ENCODE measurements at places on chromosomes 11 and 22.
A peak's percentile ranks its signal among the peaks of the same experiment; 100 is the strongest.

GRCh38 chr11:26830218-26830617 is 108.4 kb upstream of the SLC5A12 start:
- DNase-seq = no peak

DNA sequence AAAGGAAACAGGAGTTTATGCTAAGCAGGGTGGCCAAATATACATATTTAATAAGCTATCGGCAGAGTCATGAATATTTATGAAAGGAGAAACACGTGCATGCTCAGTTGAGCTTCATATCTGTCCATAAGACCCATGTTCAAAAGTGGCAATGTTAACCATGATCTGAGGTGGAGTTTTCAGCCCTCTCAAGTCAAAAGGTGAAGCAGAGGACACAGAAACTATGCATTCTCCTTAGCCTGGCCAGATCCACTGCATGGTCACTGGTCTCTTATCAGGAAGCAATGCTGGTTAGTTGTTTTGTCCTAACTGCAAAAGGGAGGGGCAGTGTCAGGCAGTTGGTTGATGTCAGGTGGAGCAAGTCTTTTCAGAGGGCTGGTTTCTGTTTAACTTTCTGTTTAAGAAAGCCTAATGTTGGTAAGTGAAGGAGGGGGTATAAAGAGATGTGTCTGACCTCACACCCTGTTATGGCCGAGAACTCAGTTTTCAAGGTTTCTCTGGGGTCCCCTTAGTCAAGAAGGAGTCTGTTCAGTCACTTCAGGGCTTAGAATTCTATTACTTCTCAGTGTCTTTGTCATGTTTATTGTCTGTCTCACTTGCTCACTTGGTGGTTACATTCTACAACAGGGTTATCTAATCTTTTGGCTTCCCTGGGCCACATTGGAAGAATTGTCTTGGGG is 5.5 kb upstream of the SELENOH start:
- peak; percentile 43 for DNase-seq

- DNase-seq = no peak
Observed at GRCh38 chr11:62142043-62142375, 18.2 kb downstream of the INCENP start.

GRCh38 chr11:2300290-2300935 is 1.3 kb downstream of the C11orf21 start:
- DNase-seq = no peak

GRCh38 chr11:69662021-69662698 is 13.0 kb downstream of the LTO1 start:
- peak; percentile 43 for DNase-seq

DNA sequence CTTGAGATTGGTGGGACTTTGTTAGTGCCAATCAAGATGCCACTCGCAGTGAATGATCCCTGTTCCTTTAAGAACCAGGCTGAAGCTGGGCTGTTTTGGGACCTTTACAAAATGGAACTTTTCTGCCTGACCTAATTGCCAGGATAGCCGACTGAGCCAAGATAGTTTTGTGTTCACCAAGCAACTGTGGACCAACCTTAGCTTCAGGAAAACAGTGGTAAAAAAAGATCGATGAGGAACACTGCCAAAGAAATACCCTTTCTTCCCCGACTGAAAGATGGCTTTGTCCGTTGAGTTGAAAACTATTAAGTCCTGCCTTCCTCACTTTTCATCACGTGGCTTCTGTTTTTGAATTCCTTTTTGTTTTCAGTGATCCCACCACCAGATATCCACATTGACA is 157.9 kb upstream of the SORL1-AS1 start:
- no peak for DNase-seq

GRCh38 chr11:6617315-6617781 is 1.9 kb downstream of the TPP1 start:
- no peak for DNase-seq

DNA sequence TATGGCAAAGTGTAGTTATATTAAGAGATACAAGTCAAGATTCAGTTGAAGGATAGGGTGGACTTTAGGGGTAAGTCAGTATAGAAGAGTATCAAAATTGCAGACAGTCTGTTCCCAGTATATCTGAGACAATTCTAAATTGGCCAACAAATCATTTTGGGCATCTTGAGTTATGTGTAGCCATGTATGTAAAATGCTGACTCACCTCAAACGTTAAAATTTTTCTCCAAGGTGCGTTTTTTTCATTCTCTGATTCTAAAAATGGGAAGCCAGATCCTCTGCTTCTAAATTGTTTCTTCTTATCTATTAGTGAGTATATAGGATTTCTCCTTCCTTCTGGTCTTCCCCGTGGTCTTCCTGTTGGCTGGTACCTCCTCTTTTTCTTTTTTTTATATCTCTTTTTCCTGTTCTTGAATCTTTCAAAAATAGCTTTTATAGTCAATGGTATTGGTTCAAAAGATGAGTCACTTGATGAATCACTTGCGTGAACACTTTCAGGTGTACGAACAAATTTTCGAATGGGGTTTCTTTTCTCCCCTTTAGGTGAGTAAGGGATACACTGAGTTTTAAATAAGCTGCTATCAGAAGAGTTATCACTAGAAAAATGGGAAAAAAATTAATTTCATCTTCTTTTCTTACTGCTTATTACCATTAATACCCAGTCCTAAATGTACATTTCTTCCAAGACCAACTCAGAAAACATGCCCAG is 3.2 kb downstream of the TAF1D start:
- no peak for DNase-seq

DNA sequence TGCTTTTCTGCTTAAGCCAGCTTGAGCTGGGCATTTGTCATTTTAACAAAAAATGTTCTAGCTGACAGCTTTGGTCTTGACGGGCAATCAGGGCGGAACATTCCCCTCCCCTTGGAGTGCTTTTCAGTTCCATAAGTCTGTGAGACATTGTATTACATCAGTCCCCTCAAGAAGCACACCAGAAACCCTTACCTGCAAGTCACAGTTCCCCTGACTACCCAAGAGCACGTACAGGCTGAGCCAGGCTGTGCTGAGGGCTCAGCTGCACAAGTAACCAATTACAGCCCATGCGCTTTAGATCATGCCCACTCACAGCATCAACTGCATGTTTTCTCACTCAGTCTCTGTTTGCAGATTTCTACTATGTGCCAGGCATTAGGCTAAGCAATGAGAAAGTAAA is 19.1 kb downstream of the HIRA start:
- no peak for DNase-seq

DNA sequence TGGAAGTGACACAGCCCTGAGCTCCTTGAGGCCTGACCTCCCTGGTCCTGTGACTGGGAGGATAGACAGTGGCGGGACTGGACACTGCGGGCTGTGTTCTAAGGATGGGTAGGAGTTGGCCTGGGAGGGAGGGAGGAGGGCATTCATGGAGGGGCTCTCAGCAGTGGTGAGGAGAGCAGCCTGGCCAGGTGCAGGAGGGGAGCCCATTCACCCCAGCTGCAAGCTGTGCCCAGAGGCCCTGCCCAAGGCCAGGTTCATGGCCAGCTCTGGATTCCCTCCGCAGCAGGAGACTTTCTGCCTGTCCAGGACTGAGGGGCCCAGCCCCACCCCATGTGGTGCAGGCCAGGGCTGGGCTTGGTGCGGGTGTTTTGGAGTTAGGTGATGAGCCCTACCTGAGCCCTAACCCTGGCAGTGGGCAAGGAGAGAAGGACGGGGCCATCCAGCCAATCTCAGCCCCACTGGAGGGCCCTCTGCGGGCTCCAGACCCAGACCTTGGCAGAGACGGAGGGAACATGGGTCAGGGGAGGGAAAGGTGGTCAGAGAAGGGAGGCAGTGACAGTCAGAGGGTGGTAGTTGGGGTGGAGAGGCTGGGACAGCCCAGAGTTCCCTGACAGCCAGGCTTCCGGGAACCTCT is 26.8 kb downstream of the CACNA1I start:
- DNase-seq = no peak

GRCh38 chr11:65266210-65266609 is 4.4 kb downstream of the POLA2 start:
- DNase-seq = no peak

DNA sequence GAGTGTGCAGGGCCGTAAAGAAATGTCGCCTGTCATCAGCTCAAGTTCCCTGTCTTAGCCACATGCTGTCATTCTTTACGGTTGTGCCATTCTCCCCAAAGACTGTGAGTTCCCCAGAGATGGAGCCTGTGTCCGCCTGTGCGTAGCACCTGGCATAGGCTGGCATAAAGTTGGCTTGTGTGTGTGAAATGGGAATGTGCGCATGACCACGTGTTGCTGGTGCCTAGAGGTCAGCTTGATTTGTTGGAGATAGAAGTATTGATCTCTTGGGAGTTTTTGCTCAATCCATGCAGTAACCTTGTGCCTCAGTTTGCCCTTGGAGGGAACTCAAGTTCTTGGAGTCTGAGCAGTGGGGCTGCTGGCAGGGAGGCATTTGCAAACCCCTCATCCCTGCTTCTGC is 9.4 kb downstream of the CHADL start:
- DNase-seq = no peak

- no peak for DNase-seq
Observed at GRCh38 chr11:108468478-108468864, 1.1 kb upstream of the C11orf65 start.

GRCh38 chr11:132988411-132988810 is 543.9 kb downstream of the OPCML start:
- no peak for DNase-seq

DNA sequence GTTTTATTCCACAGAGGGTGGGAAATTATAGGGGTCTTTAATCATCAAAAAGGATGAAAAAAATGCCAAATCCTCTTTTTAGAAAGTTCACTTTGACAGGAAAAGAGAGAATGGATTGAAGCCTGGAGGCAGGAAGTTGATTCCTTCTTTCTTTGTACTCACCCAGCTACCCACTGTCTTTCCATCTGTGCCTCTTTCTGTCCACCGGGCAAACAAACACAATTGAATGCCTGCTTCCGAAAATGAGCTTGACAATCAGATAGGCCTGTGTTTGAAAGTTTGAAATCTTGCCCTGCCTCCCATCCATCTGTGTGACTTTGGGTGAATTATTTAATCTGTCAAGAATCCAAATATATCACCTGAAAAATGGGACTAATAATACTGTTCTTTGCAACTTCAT is 81.1 kb downstream of the SCN3B start:
- DNase-seq = no peak

DNA sequence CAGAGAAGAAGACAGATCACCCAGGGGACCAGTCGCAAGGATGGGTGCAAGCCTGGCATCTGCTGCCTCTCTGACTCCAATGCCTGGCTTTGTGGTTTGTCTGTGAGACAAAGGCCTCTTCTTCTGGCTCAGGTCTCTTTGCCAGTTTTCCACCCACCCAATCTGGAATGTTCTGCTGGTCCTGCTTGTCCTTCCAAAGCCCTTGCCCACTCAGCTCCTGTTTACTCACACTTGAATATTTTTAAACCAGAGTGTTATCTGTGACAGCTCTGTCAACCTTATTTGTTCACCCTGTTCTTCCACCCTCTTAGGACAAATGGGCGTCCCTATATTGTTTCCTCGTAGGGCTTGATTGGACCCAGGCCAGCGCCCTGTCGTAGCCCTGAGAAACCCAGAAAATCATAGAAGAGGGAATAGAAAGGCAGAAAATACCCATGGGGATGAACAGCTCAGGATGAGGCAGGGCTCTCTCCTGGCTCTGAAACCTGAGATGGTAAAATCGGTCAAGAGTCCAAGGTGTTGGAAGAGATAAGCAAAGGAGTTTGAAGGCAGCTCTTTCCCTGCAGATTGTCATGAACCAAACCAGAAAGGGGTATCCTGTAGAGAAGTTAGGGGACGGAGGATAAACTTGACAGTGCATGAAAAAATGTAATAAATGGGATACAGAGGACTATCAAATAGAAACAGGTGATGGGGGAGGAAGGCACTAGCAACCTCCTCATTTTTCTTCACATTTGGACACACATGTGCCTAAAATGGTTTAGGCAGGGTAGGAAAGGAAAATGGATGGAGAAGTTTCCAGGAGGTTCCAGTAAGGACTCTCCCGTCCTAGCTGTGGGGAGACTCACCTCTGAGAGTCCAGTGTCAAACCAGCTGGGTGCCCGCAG is 651 bp downstream of the CRYAB start:
- DNase-seq = no peak

GRCh38 chr11:81655351-81655750 is 1078.3 kb downstream of the FAM181B start:
- no peak for DNase-seq

GRCh38 chr11:112292785-112293407 is 32.2 kb upstream of the PLET1 start:
- DNase-seq = no peak

DNA sequence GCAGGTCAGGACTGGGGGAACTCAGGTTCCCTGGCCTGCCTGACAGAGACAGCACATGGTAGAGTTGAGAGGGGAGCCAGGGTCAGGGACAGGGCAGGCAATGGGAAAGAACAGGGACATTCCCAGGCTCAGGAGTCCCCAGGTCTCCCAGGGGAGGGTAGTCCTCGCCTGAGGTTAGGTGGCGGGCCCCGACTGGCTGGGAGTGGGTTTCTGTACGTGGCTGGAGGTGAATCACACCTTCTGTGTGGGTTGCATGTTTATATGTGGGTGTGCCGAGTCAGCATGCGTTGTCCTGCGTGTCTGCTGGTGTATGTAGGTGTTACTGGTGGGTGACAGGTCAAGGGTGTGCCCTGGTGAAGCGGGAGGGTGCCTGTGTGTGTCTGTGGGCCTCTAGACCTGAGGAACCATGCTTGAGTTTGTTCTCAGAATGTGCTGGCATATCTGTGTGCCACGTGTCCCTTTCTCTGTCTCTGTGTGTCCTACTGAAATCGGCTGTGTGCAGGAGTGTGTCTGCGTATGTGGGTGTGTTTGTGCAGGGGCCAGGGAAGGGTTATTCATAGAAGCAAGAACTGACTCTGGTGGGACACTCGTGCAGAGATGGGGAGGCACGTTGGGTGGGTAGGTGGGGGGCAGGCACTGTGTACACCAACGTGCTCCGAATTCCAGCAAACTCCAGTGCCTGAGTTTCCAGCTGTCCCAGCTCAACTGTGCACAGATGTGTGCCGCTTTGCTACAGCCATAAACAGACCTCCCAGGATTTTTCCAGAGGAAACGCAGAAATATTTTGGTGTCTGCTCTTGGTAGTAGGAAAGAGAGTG is 23.8 kb upstream of the OAF start:
- DNase-seq = no peak

DNA sequence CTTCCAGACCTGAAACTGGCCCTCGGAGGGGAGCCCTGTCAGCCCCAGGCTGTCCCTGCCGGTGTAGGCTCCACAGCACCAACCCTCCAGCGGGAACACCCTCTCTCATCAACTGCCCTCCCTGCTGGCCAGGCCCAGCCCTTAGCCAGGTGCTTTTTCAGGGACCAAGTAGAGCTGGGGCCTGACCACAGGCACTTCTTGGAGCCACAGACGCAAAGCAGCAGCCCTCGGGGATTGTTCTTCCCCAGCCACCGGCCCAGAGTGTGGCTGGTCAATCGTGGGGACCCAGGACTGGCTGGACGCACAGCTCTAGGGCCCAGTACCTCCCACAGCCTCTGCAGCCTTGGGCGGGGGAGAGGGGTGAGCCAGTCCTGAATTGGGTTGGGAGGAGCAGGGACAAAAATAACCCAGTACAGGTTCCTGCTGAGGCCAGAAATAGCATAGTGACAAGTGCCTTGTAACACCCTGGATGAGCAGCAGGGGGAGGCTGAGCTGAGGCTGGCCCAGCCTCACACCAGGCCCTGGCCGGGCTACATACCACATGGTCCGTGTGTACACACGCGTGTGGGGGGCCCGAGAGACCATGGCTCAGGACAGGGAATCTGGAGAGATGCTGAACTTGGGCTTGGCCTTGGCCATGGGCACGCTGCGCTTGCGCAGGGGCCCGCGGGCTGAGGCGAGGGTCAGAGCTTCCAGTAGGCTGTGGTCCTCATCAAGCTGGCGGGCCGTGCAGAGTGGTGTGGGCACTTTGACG is 2.0 kb downstream of the KCNJ11 start:
- peak; percentile 79 for DNase-seq

Measured in ELF-1 (cell line).